ENCODE measurements at places on chromosomes 1 and 21. TPM values are rescaled to one million over a fixed set of nuclear protein-coding genes. Genes with fewer than 3 reads are reported as not detected.

The CFAP141 gene
- not detected for total RNA-seq

The CD53 gene
- 7.0 TPM for total RNA-seq

The SPATA6 gene
- 4.5 TPM for total RNA-seq

The NBPF9 gene
- total RNA-seq, result 2.7 TPM

The CFAP45 gene
- total RNA-seq, result 1.3 TPM

The KRTAP19-1 gene
- total RNA-seq, result not detected

The NID1 gene
- 95.1 TPM for total RNA-seq

The COL11A1 gene
- not detected for total RNA-seq

The GPR37L1 gene
- total RNA-seq, result 0.07 TPM

The DCDC2B gene
- not detected for total RNA-seq

The DMRTA2 gene
- not detected for total RNA-seq

The NKAIN1 gene
- total RNA-seq, result not detected

The OLFM3 gene
- total RNA-seq, result not detected

Measured in right atrium auricular region (tissue), 2 donors.